ENCODE measurements at places on chromosomes 3 and 15.

DNA sequence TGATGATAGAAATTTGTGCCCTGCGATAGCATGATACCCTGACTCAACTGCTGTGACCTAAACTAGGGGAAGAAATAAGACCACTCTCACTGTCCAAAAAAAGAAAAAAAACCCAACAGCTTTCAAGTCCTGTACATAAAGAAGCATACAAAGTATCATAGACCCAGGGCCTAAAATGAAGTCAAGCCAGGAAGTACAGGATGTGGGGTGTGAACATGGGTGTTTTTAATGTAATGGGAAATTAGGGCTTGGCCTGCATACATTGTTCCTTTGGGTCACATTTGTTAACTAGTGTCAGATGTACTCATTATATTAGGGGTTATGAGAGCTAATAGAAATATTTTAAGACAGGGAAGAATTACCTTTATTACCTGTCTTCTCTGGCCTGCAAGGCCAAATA, 200.5 kb upstream of the BHLHE40 start:
- DNase-seq = no peak

GRCh38 chr15:99732124-99732750, 1.0 kb downstream of the LYSMD4 start:
- peak; percentile 61 for DNase-seq

GRCh38 chr3:113354307-113354706, 87.0 kb downstream of the CFAP44 start:
- no peak for DNase-seq

DNA sequence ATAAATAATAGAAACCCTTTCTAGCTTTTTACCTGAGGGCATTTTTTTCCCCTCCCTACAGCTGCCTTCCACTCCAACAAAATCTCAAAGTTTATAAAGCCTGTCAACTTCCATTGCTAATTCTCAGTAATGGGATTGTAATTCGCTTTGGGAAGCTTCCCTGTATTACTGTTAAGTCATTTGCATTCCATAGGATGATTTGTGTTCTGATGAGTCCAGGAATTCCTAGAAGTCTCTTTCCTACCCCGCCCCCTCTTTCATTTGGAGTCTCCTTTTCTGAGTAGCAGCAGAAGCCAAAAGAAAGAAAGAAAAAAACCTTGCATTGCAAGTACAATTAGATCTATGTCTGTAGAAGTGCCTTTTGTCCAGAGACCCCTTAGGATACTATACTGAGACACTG, 1033.3 kb downstream of the IGSF11 start:
- peak; percentile 3 for DNase-seq

- DNase-seq = no peak
Observed at GRCh38 chr15:51088585-51088984, 6.1 kb downstream of the TNFAIP8L3 start.

- DNase-seq = no peak
Observed at GRCh38 chr3:160103397-160103796, 114.8 kb downstream of the IL12A start.

DNA sequence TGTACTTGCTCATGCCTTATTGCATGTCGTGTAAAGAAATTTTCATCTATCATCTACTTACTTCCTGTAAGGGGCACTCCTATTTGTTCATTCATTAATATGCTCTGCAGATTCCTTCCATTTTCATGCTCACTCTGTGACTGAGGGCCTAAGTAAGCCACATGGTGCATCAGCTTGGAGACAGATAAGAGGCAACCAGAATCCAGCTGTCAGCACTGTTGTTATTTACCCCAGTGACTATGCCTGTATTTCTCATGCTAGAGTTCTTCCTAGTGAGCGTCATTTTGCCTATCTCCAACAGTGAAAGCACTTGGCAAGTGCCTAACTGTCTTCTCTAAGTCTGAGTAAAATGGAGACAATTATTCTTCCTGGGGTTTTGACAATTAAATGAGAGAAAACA, 124.8 kb upstream of the ABI3BP start:
- no peak for DNase-seq

DNA sequence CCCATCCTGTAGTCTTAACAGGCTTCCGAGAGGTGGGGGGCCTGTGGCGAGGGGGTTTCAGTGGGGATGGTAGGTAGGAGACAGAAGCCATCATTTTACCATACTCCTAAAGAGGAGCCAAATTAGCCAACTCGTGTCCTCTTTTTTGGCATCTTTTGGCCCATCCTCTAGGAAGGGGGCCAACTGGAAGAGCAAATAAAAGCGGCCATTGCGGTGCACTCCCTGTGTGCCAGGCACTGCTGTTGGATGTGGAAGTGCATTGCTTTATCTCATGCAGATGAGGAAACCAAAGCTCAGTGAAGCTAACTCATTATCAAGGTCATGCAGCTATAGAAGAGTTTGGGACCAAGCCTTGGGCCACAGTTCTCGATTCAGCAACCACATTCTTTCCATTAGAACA, 6.1 kb downstream of the SEMA4B start:
- DNase-seq = no peak

GRCh38 chr3:144458283-144458682, 486.7 kb downstream of the DIPK2A start:
- DNase-seq = no peak

GRCh38 chr3:122942937-122943827, 84.4 kb downstream of the SEMA5B start:
- peak; percentile 60 for DNase-seq

- DNase-seq = no peak
Observed at GRCh38 chr3:196533260-196533681, 18.1 kb upstream of the SMCO1 start.

GRCh38 chr15:45802140-45802539, 167.3 kb downstream of the SQOR start:
- DNase-seq = no peak

DNA sequence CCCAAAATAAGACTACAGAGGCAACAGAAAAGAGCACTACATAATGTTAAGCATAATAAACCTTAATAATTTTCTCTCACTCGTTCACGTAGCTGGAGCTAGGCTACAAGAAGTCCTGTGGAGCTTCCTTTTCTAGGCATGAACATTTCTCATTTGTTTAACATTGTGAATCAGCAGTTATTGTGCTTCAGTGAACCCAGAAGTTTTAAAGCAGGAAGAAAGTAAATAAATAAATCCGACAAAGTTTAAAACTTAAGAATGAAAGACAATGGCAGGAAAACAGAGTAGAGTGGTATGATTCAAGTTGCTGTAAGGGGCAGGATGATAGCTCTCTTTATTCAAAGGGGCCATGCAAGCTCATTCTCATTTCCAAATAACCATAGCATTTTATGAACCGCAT, 191.8 kb downstream of the LSAMP start:
- DNase-seq = no peak

DNA sequence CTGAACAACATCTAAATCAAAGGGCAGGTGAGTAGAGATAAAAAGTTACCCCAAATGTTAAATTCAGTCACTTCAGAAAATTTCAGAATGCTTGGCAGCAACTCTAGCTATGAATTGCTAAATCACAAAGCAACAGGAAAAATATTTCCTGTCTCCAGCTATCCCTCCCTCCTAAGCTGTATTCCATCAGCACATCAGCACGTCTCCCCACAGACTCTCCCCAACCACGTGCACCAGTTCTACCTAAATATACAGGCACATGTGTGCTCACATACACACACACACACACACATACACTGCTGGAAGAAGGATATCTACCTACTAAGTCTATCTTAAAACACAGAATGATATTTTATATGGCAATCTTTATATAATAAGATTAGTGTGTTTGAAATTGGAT, 177.1 kb upstream of the ARHGEF26 start:
- DNase-seq = no peak

DNA sequence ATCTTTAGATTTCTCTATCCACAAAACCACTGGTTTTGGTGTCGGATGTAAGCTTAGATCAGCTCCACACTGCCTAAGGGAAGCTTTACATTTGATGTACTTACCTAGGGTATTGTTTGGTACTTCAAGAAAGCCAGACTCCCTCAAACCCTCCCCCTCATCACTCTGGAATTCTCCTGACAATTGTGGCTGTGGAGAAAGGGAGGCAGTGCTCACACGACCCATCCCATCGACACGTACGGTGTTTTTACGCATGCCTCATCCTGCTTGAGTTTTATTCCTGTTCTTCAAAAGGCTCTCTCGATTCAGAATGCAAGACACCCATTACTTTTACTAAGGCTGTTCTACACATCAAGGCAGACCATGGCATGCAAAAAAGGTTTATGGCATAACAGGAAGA, 67.3 kb upstream of the ONECUT1 start:
- no peak for DNase-seq

- no peak for DNase-seq
Observed at GRCh38 chr15:93300796-93301195, 211.8 kb upstream of the RGMA start.

DNA sequence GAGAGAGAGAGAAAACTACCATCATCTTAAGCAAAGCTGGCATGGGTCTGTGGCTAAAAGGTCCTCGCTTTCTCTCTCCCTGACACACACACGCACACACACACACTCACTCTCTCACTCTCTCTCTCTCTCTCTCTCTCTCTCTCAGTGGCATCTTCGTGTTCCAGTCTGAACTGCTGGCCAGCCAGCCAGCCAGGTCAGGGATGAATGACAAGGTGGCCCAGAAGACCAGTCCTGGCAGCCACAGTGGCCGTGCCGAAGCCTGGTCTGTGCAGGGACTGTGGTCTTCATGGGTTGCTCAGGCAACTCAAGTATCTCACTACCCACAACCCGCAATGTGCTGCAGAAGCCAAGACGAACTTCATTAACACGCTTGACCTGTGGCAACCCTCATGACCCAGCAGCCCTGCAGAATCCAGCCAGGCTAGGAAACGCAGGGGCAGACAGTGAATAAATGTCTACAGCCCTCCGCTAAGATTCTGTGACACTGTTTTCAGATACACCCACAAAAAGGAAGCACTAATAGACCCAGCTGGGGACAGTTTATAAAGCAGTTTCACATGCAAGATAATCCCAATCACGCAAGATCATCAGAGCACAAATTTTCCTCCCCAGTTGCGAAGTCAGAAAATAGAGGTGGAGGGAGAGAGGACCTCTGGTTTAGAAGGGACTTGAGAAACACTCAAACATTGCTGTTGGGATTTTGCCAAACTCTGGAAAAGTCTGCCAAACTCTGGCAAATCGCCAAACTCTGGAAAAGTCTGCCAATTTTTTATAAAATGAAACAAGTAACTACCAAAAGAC, 66.4 kb downstream of the XXYLT1 start:
- DNase-seq = no peak

DNA sequence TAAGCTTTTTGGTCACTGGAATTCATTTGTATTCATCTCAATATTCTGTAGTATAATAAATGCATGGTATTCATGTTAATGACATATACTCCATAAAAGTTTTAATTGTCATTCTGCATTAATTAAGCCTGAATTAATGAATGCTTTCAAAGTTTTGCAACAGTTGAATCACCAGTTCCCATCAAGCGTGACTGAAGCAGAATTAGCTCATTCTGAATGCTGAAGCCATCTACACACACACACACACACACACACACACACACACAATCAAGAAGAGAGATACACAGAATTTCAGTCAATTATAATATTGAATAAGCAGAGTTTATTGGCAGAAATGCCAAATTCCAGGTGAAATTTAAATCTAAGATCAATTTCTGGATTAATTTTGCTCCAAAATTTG, 252.1 kb upstream of the KCNMB2 start:
- no peak for DNase-seq

DNA sequence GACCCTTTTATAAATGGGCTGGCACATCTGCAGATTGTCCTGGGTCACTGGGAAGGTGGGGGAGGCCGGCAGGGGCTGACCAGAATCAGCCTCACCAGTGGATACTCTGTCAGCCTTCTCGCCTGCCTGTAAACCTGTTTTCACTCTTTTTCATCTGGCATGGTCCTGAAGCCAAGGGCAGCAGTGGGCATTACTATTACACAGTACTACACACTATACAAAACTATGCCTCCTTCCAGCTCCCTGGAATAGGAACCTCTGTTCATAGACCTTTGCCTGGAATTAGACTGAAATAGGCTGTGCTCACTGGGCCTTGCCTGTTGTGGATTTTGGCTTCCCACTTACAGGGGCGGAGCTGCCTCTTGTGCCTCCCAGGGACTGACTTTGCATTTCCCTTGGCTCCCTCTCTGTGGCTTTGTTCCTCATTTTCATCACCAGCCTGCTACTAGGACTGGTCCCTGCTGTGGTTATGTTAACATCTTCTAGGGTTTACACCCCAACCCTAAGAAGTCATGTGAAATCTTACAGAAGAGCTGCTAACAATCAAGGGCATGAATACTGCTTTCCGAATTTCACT, 120.7 kb downstream of the FNDC3B start:
- peak; percentile 51 for DNase-seq

- no peak for DNase-seq
Observed at GRCh38 chr3:5428607-5429516, 241.4 kb downstream of the EDEM1 start.

GRCh38 chr3:24640330-24640877, 145.8 kb upstream of the THRB start:
- peak; percentile 45 for DNase-seq

- no peak for DNase-seq
Observed at GRCh38 chr15:75943713-75944215, 40.1 kb downstream of the FBXO22 start.

GRCh38 chr15:95106801-95107200, 875.4 kb downstream of the MCTP2 start:
- no peak for DNase-seq

DNA sequence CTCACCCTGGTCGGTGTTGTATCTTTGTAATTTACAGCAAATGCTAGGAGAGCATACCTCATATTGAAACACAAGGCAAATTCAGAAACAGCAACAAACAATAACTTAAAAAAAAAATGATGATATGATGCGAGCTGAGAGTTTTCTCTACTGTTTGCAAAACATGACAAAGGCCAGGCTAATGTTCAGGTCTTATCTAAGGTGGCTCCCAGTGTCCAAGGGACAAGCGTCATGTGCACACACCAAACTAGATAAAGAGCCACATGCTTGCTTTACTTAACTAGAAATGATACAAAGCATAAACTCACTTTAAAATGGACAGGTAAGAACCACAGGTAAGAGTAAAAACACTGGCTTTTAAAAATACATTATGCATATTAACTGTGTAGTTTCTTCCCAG, 375.9 kb downstream of the FOXP1 start:
- DNase-seq = no peak

- peak; percentile 64 for DNase-seq
Observed at GRCh38 chr3:64143409-64144130, 81.7 kb downstream of the PRICKLE2 start.

DNA sequence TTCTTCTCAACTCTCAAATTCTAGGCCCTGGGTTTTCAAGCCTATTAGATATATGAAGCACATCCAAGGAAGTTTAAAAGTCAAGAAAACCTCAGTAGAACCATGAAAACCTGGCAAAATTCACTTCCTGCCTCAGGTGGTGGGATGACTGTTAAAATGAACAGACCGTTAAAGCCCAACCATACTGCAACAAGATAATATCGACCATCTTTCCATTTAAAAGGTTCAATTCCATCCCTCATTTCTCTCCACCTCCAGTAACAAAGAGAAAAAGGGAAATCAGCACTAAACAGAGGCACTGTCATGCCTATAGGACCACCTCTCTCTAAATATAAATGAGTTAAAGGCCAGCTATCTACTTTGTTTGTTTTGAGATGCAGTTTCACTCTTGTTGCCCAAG, 31.2 kb downstream of the EDC3 start:
- no peak for DNase-seq

Measured in adipocyte (in vitro differentiated cells).